ENCODE measurements at places on chromosomes 3 and 15. TPM values are rescaled to one million over a fixed set of nuclear protein-coding genes. Genes with fewer than 3 reads are reported as not detected.

The MBNL1 gene
- total RNA-seq = 176 TPM

DNA sequence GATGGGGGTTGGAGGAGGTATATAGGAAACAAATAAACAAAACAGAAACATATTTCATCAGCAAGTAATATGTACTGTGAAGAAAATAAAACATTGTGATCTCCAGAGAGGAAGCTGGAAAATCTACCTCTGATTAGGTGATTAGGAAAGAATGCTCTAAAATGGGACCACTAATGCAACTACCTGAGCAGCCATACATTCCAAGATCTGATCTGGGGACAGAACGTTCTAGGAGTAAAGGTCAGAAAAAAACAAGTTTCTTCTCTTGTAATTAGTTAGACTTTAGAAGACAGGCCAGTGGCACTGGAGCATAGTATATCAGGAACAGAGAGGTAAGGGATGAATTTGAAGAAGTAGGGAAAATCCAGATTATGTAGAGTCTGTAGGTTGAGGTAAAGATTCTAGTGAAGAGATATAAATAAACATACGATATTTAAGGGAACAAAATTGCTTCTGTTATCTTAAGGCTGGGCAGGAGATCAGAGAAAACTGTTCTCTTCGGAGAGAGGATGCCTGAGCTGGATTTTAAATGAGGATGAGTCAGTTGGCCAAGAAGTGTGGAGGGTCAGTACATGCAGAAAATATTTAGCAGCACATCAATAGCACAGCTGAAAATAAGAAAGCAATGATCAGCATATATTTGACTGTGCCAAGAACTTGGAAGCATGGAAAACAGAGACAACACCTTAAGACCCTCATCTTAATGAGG, 429.5 kb downstream of the NLGN1 start:
- no peaks in the 10 kb centered on the region for H3K27me3 ChIP-seq
- H3K4me3 ChIP-seq = no peak overlapping the region
- no peak for DNase-seq
- H3K27ac ChIP-seq = no peak overlapping the region
- H3K4me1 ChIP-seq = no peaks in the 10 kb centered on the region
- H3K36me3 ChIP-seq = no peaks in the 10 kb centered on the region

GRCh38 chr15:94453227-94453988, 222.0 kb downstream of the MCTP2 start:
- H3K27ac ChIP-seq = no peak overlapping the region
- H3K4me1 ChIP-seq = no peaks in the 10 kb centered on the region
- DNase-seq = no peak
- no peak overlapping the region for H3K4me3 ChIP-seq

DNA sequence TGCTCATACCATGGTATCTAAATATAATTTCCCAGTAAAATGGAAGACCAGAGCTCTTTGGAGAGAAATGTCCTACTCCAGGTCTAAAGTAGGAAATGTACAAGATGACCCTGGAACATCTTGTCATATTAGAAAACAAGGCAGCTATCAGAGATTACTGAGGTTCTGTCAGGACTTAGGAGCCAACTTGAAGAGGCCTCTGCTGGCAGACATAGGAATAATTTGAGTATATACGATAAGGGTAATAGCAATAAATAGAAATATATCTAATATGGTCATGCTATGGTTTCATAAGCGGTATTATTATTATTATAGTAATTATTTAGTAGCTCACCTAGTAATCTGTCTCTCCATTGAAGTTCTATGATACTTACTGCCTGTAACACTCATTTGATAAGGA, 224.2 kb downstream of the SOX2 start:
- no peak overlapping the region for H3K4me3 ChIP-seq
- no peak overlapping the region for H3K27ac ChIP-seq
- no peak for DNase-seq
- no peaks in the 10 kb centered on the region for H3K27me3 ChIP-seq

The PDZRN3 gene
- 43.2 TPM for total RNA-seq

GRCh38 chr3:73007992-73008712, 11.5 kb downstream of the PPP4R2 start:
- H3K27ac ChIP-seq = no peak overlapping the region
- peaks cover 46% of the 10 kb centered on the region for H3K36me3 ChIP-seq
- no peaks in the 10 kb centered on the region for H3K27me3 ChIP-seq
- H3K4me1 ChIP-seq = peaks cover 61% of the 10 kb centered on the region
- no peak for DNase-seq
- no peak overlapping the region for H3K4me3 ChIP-seq

DNA sequence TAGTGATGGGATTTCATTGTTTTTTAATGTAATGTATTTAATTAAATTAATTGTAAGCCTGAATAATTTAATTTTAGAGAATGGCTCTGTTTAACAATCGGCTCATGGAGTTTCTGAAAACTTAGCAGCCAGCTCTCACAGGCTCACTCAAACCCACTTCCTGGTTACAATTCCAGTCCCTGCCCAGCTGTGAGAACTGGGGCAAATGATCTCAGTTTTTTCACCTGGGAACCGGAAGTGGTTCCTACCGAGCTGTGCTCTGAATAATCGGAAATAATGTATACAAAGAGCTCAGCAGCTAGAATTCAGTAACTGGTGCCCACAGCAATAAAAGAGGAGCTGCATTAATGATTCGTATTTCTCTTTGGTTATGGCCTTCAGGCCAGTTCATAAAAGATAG, 244.3 kb upstream of the MCTP2 start:
- peak overlapping the region; percentile 5 for H3K27ac ChIP-seq
- no peak for DNase-seq
- H3K4me1 ChIP-seq = peaks cover 42% of the 10 kb centered on the region
- H3K4me3 ChIP-seq = no peak overlapping the region
- no peaks in the 10 kb centered on the region for H3K36me3 ChIP-seq

DNA sequence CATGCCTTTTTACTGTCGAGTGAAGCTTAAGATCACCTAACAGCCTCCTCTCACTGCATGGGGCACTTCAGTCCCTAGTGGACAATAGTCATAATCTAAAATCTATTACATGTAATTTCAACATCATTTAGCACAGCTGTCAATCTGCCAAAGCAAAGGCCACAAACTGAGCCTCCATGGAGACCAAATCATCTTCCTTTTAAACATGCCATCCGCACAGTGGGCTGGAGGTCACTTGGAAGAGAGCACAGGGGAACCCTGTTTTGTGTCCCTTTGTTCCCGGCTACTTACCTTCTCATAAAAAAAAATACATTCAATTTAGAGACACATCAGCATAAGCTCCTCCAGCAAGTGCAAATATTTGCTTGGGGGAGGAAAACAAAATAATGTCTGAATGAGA, 167.3 kb downstream of the SQOR start:
- no peaks in the 10 kb centered on the region for H3K27me3 ChIP-seq
- no peak overlapping the region for H3K27ac ChIP-seq
- H3K36me3 ChIP-seq = no peaks in the 10 kb centered on the region
- no peak overlapping the region for H3K4me3 ChIP-seq

DNA sequence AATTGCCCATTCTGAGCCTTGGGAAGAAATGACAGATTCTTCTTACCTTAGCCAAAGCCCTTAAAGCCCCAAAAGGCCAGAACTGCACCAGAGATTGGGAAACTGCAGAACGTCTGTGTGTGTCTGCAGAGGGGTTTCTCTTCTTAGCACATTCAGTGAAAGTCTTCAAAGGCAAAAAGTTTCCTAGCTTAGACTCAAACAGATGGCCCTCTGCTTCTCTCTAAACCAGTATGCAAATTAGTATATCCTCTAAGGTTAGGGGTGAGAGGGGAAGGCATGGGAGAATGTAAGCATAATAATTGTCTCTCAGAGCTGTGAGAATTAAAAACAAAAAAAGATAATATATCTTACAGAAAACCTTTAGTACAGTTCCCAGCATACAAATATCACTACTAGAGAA, 334.0 kb upstream of the MCTP2 start:
- no peak overlapping the region for H3K27ac ChIP-seq
- H3K36me3 ChIP-seq = no peaks in the 10 kb centered on the region
- no peaks in the 10 kb centered on the region for H3K4me1 ChIP-seq
- DNase-seq = no peak

The SH3GL3 gene
- 0.57 TPM for total RNA-seq

The CFAP92 gene
- 0.40 TPM for total RNA-seq

GRCh38 chr3:170524073-170524472, 61.8 kb downstream of the SLC7A14 start:
- no peaks in the 10 kb centered on the region for H3K27me3 ChIP-seq
- DNase-seq = no peak
- no peak overlapping the region for H3K27ac ChIP-seq
- no peaks in the 10 kb centered on the region for H3K36me3 ChIP-seq

The MYO1E gene
- total RNA-seq = 135 TPM

- H3K27me3 ChIP-seq = no peaks in the 10 kb centered on the region
- no peak overlapping the region for H3K27ac ChIP-seq
- no peak overlapping the region for H3K4me3 ChIP-seq
- DNase-seq = no peak
- no peaks in the 10 kb centered on the region for H3K4me1 ChIP-seq
These were observed 30.5 kb upstream of the PHLDB2 start for GRCh38 chr3:111828530-111828929.

GRCh38 chr3:31546162-31546561, 13.4 kb downstream of the STT3B start:
- H3K4me1 ChIP-seq = peaks cover 31% of the 10 kb centered on the region
- H3K36me3 ChIP-seq = no peaks in the 10 kb centered on the region
- no peak overlapping the region for H3K4me3 ChIP-seq
- no peak overlapping the region for H3K27ac ChIP-seq
- no peak for DNase-seq

The KNG1 gene
- not detected for total RNA-seq

GRCh38 chr3:50345586-50346234, at the start of gene ZMYND10:
Gene ZMYND10 (minus strand): TSS chr3:50345732. CDS start chr3:50345579, 153 bp downstream.
- H3K27ac ChIP-seq = peak within 1 kb of the TSS; percentile 48
- H3K4me1 ChIP-seq = peaks cover 26% of the 10 kb centered on the region
- H3K36me3 ChIP-seq = no peaks in the 10 kb centered on the region
- DNase-seq = no peak

DNA sequence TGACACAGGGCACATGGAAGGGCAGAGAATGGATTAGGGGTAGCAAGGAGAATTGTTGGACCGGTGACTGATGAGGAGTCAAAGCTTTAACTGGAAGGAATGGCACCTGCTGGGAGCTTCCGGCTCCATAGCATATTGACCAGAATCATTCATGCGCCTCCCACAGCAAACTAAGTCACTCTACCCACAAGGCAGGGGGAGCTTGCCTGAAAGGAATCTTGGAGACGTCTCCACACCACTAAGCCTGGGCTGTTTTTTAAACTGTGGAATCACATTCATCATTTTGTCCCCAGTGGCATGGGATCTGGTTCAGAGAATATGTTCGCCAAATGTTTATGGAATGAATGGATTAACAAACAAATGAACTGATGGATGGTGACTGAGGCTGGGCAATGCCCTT, 57.0 kb upstream of the ITGA11 start:
- no peak for DNase-seq
- H3K27me3 ChIP-seq = no peaks in the 10 kb centered on the region
- H3K4me3 ChIP-seq = no peak overlapping the region
- no peak overlapping the region for H3K27ac ChIP-seq
- no peaks in the 10 kb centered on the region for H3K36me3 ChIP-seq

DNA sequence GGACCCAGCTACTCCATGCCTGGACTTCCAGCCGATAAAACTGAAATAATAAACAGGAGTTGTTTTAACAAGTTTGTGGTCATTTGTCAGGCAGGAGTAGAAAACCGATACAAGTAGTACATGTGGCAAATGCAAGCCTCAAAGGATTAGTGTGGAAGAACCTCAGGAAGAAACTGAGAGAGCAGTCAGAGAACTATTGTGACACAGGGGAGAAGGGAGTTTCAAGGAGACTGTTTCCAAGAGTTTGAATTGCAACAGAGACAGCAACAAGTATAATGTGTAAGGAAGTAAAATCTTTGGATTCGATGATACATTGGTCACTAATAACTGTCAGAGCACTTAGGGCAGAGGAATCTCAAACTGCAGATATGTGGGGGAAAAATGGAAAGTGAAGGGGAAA, 450.6 kb upstream of the ARHGEF26 start:
- H3K4me3 ChIP-seq = no peak overlapping the region
- H3K27me3 ChIP-seq = no peaks in the 10 kb centered on the region
- no peak overlapping the region for H3K27ac ChIP-seq
- no peak for DNase-seq
- no peaks in the 10 kb centered on the region for H3K36me3 ChIP-seq

The RTP4 gene
- total RNA-seq = 0.35 TPM

- H3K27ac ChIP-seq = no peak overlapping the region
- no peak overlapping the region for H3K4me3 ChIP-seq
- H3K27me3 ChIP-seq = no peaks in the 10 kb centered on the region
- H3K4me1 ChIP-seq = no peaks in the 10 kb centered on the region
These were observed 80.1 kb downstream of the BTD start for GRCh38 chr3:15681668-15682067.

- no peaks in the 10 kb centered on the region for H3K4me1 ChIP-seq
- DNase-seq = no peak
- H3K27ac ChIP-seq = no peak overlapping the region
These were observed 47.8 kb downstream of the SLC41A3 start for GRCh38 chr3:126036056-126036549.

- H3K36me3 ChIP-seq = no peaks in the 10 kb centered on the region
- DNase-seq = no peak
- H3K4me1 ChIP-seq = peaks cover 30% of the 10 kb centered on the region
- peak overlapping the region; percentile 86 for H3K27ac ChIP-seq
- H3K4me3 ChIP-seq = peak overlapping the region; percentile 70
These were observed 866 bp upstream of the CD276 start for GRCh38 chr15:73683257-73683776.

The OIP5 gene
- 2.9 TPM for total RNA-seq

DNA sequence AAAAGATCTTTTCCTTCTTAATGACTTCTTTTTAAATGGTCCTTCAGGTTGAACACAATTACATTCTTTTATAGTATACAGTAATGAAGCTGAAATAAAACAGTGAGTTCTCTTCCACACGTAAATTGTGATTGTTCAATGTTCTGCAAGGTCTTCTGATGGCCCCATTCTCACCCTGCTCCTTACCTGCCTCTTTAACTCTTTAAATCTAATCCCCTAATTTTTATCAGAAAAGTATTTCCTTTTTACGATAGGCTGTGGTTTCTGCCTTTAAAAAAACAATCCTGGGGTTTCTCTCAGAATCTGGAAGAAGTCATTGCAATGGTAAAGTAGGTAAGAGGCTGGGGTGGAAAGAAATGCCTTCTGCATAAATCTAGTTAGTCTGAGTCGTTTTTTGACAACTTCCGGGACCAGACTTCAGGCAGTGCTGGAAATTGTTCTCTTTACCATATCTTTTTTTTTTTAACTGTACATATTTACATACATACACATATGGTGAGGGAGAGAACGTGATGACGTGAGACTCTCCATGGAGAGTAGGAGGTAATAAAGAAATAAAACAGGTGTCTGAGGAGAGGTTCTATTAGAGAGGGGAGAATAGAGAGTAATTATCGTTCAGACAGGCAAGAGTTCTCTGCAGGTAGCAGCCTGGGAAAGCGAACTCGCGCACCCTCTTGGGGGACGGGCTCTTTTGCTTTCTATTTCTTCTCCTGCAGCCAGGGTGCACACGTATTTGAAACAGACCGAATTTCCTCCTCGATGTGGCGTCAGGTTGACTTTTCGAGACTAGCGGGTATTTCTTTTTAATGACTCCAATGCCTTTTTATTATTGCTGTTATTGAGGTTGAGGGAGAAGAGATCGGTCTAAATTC, at the start of gene SIDT1:
Gene SIDT1, plus strand, starts transcription at position 730 of the 872 bp plus-strand sequence. CDS start 467 bp downstream, outside the sequence.
- H3K4me1 ChIP-seq = no peaks in the 10 kb centered on the region
- H3K27me3 ChIP-seq = no peaks in the 10 kb centered on the region
- no peak for DNase-seq
- no peaks in the 10 kb centered on the region for H3K36me3 ChIP-seq
- H3K27ac ChIP-seq = peak within 1 kb of the TSS; percentile 50

- DNase-seq = no peak
- no peaks in the 10 kb centered on the region for H3K27me3 ChIP-seq
- no peaks in the 10 kb centered on the region for H3K36me3 ChIP-seq
- H3K4me1 ChIP-seq = peaks cover 5% of the 10 kb centered on the region
- H3K4me3 ChIP-seq = no peak overlapping the region
- peak overlapping the region; percentile 2 for H3K27ac ChIP-seq
These were observed 78.2 kb downstream of the CMSS1 start for GRCh38 chr3:99895703-99896441.
